ENCODE measurements at places on chromosomes 6 and 20.

DNA sequence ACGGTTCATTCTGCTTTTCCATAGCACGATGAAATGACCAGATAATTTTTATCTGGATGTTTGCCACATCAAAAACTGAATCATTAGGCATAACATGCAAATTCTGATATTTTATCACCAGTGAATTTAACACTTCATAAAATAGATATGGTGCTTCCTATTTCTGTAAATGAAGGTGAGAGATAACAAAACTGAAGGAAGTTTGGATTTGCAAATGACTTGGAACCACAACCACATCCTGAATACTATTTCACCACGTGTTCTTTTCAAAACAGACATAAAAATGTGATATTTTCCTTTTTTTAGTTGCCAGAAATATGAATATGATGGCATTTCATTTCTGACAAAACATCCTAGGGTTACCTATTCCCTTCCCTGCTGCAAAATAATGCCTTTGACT lies 146.1 kb downstream of the EDN1 start:
- peak; percentile 27 for DNase-seq

DNA sequence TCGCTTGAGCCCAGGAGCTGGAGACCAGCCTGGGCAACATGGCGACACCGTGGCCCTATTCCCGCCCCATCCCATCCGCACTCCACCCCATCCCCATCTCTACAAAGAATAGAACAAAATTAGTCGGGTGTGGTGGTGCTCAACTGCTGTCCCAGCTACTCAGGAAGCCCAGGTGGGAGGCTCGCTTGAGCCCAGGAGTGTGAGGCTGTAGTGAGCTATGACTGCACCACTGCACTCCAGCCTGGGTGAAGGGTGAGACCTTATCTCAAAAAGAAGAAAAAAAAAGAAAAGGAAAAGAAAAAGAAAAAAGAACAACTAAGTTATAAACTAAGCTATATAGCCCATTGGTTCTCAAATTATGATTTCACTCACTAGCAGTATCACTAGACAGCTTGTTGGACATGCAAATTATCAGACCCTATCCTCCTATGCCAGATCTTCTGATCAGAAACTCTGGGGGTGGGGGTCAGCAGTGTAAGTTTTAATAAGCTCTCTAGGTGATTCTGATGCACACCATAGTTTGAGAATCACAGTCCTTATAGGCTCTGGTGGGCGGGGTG lies 491 bp upstream of the ITCH start:
- DNase-seq, result no peak

DNA sequence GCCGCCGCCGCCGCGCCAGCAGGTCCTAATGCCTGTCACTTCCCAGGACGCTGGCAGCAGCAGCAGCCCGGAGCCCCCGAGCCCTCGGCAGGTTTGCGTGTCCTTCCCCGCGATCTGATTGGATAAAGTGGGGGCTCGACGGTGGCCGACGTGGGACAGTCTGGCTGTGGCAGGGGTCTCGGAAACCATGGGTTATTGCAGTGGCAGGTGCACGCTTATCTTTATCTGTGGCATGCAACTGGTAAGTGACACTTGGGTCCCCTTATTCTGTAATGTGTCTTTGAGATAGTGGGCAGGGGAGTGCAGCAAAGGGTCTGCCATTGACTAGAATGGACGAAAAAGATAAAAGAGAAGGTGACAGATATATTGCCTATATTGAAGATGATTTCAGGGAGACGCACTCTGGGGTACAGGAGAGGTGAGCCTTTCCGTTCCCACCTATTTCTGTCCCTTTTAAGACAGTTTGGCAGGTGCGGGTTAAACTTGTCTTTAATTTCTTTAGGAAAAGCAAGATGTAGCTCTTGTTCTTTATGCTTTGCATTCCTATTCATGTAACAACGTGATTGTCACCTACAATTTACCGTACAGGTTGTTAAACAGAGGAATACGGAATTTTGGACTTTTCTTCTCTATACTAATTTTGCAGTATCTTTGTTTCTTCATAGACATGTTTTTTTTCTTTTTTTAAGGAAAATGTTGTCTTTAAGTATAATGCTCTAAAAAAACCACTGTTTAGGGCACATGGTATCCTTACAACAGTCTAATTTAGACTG lies 535 bp downstream of the NKAIN2 start:
- peak; percentile 4 for DNase-seq

- DNase-seq, result no peak
Measured at GRCh38 chr6:21726676-21727075, 133.1 kb downstream of the SOX4 start.

GRCh38 chr6:79762370-79762769 lies 131.2 kb downstream of the SH3BGRL2 start:
- DNase-seq, result no peak

DNA sequence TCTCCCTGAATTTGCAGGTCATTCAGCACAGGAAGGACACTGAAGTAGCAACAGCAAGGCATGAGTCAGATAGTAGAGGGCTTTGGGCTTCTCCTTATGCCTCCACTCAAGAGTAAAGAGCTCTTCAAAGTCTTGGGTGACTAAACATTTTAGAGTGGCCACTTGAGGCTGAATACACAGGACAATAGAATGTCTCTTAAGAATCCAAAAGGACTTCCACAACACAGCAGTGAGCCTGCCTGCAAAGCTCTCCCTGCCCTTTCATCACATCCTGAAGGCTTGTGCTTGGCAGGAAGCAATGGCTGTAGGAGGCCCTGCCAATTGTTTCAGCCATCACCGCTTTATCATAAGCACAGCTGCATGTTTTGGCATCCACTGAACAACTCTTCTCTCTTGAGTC lies 36.8 kb downstream of the FOXQ1 start:
- DNase-seq, result no peak

GRCh38 chr6:161009991-161010390 lies 18.4 kb downstream of the MAP3K4 start:
- no peak for DNase-seq

DNA sequence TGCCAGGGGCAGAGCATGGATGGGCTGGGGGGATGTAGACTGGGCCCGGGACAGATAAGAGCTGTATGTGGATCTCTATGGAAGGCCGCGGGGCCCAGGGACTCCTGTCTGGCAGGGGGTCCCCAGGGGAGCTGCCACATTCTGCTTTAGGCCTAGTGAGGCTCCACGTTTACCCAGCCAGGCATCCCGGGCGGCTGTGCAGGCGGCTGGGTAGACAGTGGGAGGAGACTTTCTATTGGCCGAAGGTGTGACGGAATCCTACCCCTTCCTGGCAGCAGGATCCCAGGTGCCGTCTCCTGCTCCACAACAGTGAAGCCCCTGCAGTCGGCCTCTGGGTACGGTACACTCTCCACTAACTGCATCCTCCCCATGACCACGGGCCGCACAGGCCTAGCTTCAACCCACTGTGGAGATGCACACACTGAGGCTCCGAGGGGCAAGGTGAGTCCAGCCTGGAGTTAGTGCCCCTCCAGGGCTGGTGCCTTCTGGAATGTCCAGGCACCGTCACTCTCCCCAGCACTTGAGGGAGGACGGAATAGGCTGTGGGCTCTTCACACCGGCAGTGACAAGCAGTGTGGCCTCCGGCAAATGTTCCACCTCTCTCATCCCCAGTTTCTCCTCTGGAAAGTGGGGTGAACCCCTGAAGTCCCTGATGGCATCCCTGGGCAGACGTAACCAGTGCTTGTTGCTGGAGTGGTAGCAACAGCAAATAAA lies 36.8 kb upstream of the ZBP1 start:
- no peak for DNase-seq

GRCh38 chr20:63694584-63695423 lies 1.6 kb upstream of the TNFRSF6B start:
- DNase-seq, result no peak

DNA sequence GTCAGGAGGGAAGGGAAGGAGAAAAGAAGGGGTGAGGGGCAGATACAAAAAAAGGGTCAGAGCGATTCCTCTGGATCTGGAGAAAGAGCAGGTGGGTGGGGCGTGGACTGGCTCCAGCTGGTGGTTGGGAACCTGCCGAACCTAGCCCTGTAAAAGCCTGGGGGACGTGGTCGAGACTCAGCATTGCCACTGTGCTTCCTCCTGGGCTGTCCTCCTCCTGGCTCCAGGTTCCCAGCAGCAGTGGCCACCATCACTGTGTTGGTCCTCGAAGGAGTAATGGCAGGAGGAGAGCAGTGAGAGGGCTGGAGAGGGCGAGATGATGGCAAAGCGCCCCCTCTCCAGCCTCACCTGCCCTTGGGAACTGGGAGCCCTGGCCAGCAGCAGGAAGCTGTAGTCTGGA lies 3.5 kb upstream of the RAET1L start:
- DNase-seq, result no peak

DNA sequence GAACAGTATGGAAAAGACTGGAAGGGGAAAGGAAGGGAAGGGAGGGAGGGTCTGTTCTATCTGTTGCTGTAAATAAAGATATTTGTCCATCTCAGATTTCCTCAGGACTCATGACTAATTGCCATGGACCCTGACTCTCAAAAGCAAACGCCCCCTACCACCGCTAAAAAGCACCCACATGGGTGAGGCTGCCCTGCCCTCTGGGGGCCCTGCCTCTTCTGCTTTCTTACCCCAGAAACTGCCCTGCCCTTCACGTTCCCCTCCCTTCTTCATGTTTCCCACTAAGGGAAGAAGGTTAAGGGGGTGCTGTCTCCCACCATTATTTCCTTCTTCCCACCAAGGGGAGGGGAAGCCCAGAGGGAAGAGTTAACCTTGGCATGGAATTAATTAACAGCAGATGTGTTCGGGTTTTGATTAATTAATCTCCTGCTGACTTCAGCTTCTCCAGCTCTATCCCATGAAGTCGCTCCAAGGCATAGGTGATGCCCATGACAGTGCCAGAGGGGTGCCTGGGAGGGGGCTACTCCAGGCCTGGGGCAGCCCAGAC lies 16.0 kb downstream of the MDFI start:
- no peak for DNase-seq

DNA sequence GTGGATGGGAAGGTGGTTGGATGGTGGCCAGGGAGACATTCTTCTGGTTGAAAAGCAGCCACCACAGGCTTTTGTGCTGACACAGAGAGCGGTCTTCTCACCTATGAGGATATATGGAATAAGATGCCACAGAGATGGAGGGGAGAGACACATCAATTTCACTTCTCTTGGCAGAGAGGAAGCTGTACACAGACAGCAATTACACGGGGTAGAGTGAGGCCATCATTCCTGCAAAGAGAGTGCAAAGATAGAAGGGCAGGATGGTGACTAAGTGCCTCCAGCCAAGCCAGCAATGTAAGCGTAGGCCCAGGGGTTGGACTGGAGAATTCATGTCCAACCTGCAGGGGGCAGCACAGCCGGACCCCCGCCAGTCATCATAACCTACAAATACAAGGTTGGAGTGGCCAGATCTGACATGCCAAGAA lies 56.4 kb downstream of the NRN1 start:
- DNase-seq, result no peak

GRCh38 chr6:26198722-26199056 lies 111.5 kb downstream of the HFE start:
- DNase-seq, result peak; percentile 78

GRCh38 chr20:40009542-40009941 lies 679.5 kb downstream of the MAFB start:
- no peak for DNase-seq

- DNase-seq, result no peak
Measured at GRCh38 chr6:153595903-153596302, 443.1 kb upstream of the OPRM1 start.

DNA sequence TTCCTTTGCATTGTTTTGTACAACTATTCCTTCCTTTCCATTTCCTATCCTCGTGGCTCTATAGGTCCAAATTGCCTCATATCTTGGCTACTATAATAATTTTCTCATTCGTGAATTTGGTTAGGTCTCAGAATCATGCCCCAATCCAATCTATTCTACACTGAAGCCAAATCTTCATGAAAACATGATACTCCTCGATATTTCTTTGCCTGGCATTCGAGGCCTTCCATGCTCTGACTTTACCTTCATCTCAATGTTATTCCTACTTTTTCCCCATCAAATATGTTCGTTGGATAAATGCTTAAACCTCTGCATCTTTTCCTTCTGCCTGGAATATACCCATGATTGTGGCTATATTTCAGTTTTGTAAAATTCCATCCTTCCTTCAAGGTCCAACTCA lies 30.4 kb downstream of the TCF21 start:
- no peak for DNase-seq

- DNase-seq, result no peak
Measured at GRCh38 chr20:33744773-33745385, 13.1 kb downstream of the ZNF341 start.

- no peak for DNase-seq
Measured at GRCh38 chr20:2692036-2692885, at the start of gene EBF4. EBF4 (plus strand) TSS chr20:2692780; CDS start chr20:2693646, 866 bp downstream.

DNA sequence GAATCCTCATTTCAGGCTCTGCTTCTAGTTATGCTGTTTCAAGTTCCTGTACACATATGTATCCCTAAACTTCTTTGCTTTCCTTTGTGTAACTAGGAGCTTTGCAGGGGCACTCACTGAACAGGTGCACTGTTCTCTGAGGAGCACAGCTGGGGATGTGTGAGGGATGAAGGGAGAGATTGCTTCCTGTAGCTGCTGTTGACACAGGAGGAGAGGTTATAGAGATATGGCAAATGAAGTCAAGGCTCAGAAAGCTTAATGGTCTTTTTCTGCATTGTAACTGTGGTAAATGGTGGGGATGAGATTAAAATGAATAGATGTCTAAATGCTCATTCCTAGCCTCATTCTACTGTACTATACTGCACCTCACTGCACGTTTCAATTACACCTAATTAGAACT lies 454.3 kb downstream of the BTBD3 start:
- no peak for DNase-seq

- no peak for DNase-seq
Measured at GRCh38 chr20:16922834-16923233, 174.7 kb downstream of the OTOR start.

GRCh38 chr6:31414771-31415265 lies 11.4 kb downstream of the MICA start:
- no peak for DNase-seq

DNA sequence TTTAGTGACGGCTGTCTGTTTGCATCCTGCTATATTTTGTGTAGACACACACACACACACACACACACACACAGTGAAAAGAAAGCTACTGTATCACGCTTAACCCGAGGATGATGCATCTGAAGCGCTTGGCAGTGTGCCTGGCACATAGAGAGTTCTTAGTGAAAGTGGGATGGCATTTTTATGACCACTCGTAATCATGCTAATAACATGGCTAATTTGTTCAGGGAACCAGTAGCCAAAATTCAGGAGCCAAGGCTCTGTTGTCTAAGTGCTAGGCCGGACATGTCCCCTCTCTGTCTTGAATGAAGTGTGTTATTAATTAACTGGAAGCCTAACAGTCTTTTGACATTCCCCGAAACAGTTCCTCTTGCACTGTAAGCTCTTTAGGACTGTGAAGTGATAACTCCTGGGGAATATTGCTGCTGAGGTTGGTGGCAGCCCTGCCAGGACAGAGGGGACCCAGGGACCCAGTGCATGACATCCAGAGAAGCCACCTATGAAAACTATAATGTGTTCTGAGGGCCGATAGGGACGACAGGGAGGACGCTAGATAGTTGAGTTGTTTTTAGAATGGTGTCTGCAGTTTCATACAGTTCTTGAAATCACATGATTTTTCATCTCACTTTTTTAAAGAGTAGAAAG lies 45.0 kb upstream of the IRF4 start:
- DNase-seq, result no peak

GRCh38 chr6:125310994-125311649 lies 9.4 kb upstream of the HDDC2 start:
- peak; percentile 42 for DNase-seq

All from Jurkat, Clone E6-1 (cell line).